Fibroblast of skin of right quadriceps (primary cell): ENCODE measurements at places on chromosomes 2 and 18.
A peak's percentile ranks its signal among the peaks of the same experiment; 100 is the strongest.

DNA sequence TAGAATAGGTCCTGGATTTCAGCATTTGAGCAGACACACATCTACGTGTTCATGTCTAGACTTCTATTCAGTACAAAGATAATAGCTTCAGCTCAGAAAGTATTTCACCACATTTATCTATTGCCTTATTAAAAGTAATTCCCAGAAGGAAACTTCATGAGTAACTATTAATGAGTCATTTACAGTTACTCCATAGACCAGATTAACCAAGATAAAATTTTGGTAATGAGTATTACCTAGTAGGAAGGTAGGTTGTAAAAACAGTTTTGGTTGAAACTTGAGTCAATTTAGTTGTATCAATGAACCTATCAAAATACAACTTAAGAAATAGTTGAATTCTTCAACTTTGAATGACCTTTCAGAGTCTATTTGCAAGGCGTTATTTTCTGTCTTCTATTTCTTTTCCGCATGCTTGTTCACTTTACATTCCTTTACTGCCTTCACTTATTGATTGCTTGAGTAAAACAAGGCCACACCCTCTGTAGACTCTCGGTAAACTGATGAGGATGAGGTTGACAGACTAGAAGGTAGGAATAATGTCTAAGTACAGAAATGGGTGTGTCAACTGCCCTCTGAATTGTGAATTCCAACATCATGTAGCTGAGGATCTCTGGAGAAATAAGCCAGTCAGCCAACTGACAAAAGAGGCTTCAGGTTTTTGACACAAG, 1165.6 kb upstream of the ZEB2 start:
- DNase-seq = no peak

GRCh38 chr18:46237891-46238290, 133.7 kb downstream of the HAUS1 start:
- no peak for DNase-seq

GRCh38 chr2:212005085-212005671, 533.4 kb downstream of the ERBB4 start:
- peak; percentile 25 for DNase-seq

GRCh38 chr2:25664183-25664964, 9.0 kb downstream of the DTNB start:
- DNase-seq = peak; percentile 52

GRCh38 chr2:71122387-71123298, 7.4 kb downstream of the MCEE start:
- peak; percentile 15 for DNase-seq

GRCh38 chr18:9209279-9209678, 72.7 kb downstream of the ANKRD12 start:
- DNase-seq = peak; percentile 34

DNA sequence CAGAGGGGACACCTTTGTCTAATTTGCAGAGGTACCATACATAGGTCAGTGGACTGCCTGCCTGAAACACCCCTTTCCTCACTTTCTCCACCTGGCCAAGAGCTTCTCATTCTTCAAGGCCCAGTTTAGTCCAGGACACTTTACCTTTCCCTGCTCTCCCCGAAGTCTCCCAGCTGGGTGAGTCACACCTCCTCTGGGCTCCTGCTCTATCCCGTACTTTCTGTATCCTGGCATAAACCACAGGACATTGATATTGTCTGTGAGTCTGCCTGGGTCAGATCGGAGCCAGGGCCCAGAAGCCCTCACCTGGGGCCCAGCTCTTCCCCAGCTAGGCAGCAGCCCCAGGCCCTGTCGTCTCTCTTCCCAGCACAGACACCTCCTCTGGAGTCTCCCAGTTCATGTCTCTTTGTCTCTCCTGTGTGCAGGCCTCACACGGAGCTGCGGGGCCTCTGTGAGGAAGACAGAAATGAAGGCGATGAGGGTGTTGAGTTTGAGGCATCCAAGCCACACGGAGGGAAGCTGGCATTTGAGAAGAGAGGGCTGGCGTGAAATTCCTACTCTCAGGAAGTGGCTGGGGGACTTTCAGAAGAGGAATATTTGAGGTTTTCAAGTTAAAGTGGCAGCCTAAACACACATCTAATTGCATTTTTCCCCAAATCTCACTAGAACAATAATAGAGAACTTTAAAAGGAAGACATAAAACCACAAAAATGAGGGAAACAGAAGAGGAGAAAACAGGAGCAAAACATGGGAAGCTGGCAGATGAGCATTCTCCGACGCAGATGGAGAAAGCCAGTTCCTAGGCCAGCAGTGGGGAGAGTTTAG, 79.6 kb upstream of the LAPTM4A start:
- peak; percentile 86 for DNase-seq

GRCh38 chr2:8448824-8449556, 232.9 kb upstream of the ID2 start:
- no peak for DNase-seq

DNA sequence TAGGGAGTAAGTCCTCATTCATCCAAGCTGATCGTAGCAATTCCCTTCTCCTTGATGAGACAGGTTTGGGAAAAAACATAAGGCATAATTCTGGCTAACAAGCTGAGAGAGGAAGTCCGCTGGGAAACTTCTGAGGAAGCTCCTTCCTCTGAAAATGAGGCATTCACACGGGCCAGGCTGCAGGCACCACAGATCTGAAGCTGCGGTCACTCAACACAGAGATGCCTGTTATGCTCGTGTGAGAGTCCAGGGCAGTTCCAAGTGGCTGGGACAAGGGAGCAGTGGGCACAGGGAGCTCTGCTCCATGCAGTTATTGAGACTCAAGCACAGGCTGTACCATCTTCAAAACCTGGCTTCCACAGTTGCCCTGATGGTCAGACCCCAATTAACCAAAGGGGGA, 200.9 kb upstream of the ID2 start:
- DNase-seq = no peak
